ENCODE measurements at places on chromosomes 7 and 10. TPM values are rescaled to one million over a fixed set of nuclear protein-coding genes. Genes with fewer than 3 reads are reported as not detected.

DNA sequence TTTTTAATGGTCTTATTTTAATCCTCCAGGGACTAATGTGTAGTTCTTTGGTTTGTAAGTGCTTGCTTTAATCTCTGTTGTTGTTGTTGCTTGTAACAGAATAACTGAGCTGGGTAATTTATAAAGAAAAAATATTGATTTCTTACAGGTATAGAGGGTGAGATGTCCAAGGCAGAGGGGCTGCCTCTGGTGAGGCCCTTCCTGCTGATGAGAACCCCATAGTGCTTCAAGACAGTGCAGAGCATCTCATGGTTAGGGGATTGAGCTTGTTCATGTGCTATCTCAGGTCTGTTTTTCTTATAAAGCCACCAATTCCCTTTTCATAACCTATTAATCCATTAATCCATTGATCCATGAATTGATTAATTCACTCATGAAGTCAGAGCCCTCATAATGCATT is 516.3 kb upstream of the KCND2 start:
- DNase-seq, result no peak

GRCh38 chr10:131420867-131421266 is 109.3 kb upstream of the TCERG1L start:
- DNase-seq, result no peak

- no peak for DNase-seq
Observed at GRCh38 chr10:82821043-82821442, 946.0 kb downstream of the NRG3 start.

- no peak for DNase-seq
Observed at GRCh38 chr10:29828956-29829355, 194.2 kb upstream of the SVIL start.

Gene LOXL4
- total RNA-seq, result 10.9 TPM
